Posterior vena cava (tissue), 2 donors: ENCODE measurements at places on chromosomes 7 and 10. TPM values are rescaled to one million over a fixed set of nuclear protein-coding genes. Genes with fewer than 3 reads are reported as not detected.

DNA sequence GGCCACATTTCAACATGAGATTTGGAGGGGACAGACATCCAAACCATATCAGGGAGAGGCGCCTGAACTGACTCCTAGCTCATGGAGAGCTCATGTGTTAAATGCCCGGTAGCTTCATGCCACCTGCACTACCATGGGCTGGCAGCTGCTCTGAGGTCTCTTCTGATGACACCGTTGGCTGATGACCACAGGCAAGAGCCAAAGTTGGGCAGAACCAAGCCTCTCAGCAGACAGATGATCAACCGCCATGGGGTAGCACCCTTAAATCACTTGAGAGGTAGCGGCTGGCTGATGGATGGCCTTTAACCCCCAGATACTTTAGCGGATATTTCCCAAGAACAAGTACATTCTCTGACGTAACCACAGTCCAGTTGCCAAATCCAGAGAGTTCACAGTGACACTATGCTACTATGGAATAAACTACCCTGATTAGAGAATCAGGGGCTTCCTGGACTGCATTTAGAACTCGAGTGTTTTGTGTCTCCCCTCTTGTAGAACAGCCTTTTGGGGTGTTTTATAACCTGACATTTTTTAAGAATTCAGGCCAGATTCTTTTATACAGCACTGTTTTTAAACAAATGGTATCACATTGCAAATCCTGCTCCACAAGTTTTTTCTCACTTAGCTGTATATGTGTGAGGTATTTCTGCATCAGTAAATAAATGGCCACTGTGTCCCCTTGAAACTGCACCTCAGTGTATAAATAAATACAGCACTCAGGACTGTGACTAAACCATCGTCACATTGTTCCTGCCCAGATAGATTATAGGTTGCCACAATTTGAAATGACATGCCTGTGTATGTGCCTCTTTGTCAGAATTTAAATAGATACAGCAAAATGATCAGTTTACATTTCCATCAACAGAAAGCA, 30.8 kb upstream of the DRGX start:
- DNase-seq, result no peak

- DNase-seq, result no peak
Measured at GRCh38 chr7:40213856-40214255, 79.1 kb downstream of the SUGCT start.

- no peak for DNase-seq
Measured at GRCh38 chr7:153103202-153103601, 343.6 kb downstream of the ACTR3B start.

DNA sequence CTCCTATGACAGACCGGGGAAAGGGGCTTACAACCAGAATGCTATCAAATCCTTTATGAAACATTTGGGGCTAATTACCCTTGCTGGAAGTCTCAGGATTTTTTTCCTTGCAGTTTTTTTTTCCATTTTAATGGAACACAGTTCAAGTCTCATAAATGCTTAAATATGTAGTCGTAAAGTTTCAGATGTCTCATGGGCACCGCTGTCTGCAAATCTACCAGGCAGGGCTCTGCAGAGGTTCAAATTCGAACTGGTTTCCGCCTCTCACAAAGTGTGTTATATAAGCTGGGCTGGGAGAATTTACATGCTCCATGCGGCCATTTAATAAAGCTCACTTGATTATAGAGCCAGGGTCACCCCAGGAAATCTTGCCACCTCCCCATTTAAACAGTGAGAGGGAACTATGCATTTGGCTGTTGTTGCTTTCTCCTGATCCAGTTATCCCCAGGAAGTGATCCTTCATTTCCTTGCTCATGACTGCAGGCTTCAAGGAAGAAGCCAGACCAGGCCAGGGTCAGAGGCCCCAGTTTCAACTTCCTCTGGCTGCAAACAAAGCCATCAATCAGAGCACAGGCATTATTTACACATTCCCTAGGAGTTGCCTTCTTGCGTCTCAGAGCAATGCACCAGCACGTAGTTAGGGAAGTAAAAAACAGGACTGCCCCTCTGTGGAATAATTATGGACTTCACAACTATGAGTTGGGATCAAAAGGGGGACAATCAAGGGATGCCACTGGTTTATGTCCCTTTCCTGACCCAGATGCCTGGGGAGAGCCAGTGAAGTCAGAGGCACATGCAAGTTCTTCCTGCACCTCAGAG, 358.8 kb downstream of the PRPF18 start:
- no peak for DNase-seq

DNA sequence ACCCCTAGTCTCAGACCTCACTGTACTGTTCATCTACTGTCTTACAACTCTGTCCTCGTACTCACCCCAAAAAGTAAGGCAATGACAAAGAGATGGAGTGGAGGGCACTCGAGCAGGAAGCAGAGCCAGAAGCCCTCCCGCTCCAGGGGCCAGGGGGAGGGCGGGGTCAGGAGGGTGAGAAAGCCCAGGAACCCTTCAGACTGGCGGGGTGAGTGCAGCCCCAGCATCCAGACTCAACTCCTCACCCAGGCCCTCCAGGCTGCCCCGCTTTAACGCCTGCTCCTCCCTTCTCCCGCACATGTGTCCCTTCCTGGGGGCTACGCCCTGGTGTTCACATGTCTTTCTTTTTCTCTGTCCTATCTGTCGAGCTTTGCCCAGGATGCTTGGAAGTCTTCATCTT, 66.1 kb downstream of the CALML3 start:
- peak; percentile 54 for DNase-seq

GRCh38 chr7:95660023-95660434, 63.7 kb upstream of the PDK4 start:
- DNase-seq, result no peak

Gene PHYHIPL
- total RNA-seq, result 0.10 TPM

Gene HTRA1
- 152 TPM for total RNA-seq

Gene TAF6
- 35.4 TPM for total RNA-seq

Gene TMEM139
- 0.29 TPM for total RNA-seq
